GM04504 (cell line): ENCODE measurements at places on chromosomes 5 and 9.

DNA sequence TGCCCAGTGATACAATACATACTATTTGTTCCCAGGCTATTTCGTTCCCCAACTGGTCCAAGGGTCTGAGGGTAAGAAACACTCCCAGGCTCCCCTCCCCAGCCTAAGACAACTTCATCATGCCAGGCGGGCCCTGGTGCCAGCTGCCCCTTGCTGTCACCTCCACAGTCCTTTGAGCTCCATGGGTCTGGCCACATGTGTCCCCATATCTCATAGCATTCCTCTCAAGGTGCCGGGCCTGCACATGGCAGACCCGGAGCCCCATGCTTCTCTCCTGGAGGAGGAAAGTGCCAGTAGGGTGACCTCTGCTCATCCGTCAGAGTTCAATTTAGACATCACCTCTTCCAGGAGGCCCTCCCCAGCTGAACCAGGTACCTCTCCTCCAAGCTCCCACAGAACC, 120.5 kb downstream of the C5orf15 start:
- no peak for DNase-seq

GRCh38 chr5:172494630-172495505, 40.5 kb upstream of the SH3PXD2B start:
- DNase-seq: no peak

GRCh38 chr9:125183054-125183453, 6.5 kb downstream of the PPP6C start:
- no peak for DNase-seq

DNA sequence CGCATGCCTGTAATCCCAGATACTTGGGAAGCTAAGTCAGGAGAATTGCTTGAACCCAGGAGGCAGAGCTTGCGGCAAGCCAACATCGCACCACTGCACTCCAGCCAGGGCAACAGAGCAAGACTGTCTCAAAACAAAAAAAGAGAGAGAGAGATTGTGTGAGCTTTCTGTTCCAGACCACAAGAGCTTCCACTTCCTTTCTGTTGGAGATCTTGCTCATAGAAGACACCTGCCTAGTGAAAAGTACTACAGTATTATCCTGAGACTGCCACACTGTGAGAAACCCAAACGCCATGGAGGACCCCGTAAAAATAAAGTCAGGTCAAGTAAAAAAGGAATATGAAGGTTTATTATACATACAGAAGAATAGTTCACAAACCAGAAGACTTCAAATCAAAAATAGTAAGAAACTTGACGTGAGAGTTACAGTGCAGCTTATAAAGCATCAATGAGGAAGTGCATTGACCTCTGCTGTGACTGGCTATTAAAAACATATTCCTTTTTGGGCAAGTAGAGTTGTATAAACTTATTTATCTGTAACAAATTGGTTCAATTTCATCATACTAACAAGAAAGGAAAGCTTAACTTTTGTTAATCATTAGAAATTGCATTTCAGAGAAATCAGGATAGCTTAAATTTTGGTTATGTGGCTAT, 4.3 kb upstream of the EMB start:
- DNase-seq: no peak

DNA sequence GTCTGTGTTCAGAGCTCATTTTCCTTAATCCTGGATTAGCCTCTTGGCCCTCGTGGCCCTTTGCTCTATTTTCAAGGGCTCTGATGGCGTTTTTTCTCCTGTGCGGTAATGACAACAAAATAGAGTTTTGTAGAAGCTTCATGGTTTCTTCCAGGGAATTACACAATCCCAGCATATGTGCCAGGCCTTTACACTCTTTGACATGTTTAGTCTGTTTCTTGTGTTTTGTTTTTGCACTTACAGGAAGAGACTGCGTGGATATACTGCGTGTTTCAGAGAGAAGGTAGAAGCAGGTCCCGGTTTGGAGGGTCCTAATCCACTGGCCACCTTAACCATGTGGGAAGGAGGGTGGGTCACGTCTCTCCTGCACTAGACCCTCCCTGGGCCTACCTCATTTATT, 400.2 kb upstream of the IRX4 start:
- no peak for DNase-seq

GRCh38 chr9:73536403-73536802, 384.7 kb downstream of the ANXA1 start:
- no peak for DNase-seq

- peak; percentile 47 for DNase-seq
These were observed 37.6 kb downstream of the ROPN1L start for GRCh38 chr5:10479154-10479721.

DNA sequence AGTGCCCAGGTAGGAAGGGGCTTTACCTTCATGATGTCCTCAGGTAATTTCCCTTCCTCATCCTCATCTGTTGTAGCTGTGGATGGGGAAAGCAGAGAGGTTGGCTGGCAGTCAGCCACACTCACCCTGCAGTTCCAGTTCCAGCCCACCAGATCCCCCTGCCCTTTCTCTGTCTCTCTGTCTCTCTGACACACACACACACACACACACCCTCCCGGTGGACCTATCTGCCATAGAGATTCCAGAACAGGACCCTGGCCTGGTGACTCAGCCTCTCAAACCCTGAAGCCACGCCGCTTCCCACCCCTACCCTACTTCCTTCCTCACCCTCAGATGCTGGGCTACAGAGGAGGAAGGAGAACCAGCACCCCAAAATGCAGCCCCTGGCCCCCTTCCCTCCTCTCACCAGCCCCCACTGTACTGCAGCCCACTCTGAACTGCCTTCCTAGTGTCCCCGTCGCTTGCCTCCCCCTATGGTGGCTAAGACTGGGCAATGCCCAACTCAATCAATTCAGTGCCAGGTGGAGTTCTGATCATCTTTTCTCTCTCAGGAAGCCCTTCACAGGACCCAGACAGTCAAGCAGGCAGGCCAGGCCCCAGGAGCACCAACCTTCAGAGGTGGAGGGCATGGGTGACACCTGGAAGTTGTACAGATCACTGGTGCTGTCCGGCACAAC, 4.8 kb downstream of the IRF1 start:
- no peak for DNase-seq

- no peak for DNase-seq
These were observed 127.9 kb upstream of the PALM2AKAP2 start for GRCh38 chr9:109652112-109652511.
